ENCODE measurements at places on chromosomes 7 and 10.

DNA sequence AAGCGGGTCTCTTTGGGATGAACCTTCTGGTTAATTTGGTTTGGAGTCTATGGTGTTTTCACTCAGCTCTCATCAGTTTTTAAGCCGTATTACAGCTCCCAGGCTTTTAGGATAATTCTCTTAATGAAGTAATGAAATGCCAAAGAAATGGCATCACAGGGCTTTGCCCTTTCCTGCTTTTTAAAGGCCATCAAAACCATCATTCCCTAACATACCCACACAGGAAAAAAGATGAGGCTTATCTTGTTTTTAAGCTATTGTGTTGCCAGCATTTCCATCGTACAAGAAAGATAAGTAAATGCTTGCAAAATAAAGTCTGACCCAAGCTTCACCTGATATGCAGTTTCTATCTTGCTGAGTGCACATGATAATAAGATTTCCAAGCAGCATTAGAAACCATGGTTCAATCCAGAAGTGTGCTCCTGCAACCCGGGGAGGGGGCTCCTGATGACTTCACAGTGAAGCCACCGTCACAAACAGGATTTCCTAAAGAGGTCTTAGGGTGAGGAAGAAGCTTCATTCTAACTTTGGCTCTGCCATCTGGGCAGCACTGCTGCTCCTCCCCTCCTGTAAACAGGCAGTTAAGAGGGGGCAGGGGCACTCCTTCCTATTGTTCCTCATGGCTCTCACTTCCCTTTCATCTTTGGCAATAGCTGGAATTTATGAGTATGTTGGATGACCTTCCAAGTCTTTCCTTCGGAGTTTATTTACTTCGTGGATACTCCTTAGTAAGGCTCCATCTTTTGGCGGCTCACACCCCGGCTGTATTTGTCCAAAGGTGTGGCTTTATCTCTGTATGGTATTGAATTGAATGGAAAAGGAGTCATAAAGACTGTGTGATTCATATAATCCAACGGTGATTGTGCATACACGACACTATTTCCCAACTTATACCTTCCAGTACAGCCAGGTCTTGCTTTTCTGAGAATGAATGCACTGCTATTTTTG, 55.2 kb upstream of the FAM133B start:
- DNase-seq = no peak

DNA sequence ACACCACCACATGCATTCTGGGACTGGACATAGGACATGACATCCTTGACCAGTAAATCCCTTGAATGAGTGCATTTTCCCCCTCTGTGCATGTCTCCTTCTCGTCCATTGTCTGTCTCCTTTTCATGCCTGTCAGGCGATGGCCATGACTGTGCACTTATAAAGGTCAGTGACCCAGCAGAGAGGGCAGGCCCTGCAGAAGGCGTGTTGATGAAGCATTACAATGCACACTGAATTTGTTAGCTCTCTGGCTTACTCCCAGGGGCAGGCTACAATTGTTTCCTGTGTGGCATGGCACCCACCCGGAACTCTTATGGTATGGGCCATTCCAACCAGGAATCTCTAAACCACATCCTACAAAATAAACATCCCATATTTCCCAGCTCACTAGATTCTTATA, 71.1 kb downstream of the SAMD9 start:
- no peak for DNase-seq

GRCh38 chr10:28241741-28242399, 61.0 kb downstream of the MPP7 start:
- no peak for DNase-seq

- no peak for DNase-seq
Measured at GRCh38 chr7:55957190-55957589, 5.5 kb downstream of the MRPS17 start.

DNA sequence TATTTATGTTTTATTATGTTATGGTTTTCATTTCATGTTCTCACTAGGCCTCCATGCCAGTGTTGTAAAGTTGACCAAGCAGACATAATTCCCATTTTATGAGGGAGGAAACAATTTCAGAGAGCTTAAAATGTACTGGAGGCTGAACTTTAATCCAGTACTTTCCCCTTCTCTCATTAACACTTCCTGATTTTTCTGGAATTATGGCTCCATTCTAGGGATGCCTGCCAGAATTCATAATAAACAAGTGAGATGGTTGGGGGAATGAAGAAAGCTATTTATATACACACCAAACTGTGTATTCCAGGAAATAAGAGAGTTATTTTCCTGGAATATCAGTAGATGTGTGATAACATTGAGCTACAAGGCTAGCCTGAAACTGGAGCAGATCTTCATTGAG, 6.9 kb downstream of the TMEM236 start:
- DNase-seq = no peak

DNA sequence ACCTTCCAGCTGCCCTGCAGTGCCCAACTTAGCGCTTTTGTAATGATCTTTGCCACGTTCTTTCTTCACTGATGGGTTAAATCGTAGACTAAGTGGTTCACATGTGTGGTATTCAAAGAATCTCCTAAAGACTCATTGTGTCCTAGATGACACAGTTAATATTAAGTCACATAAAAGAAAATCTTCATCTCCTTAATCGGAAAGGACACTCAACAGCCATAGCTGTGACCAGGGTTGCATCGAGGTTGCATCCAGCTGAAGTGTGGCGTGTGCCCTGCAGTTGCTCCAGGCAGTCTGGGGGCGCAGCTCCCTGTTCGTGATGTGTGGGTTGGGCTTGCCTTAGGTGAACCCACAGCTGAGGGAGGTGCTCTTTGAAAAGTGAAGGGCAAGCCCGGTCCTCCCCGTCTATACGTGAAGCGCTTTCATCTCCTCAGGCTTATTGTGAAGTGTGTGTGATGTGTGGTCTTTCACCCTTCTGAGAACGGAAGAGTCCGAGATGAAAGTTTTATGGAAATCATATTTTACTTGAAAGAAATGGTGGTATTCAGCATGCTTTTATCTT, 122.7 kb downstream of the TRRAP start:
- no peak for DNase-seq

DNA sequence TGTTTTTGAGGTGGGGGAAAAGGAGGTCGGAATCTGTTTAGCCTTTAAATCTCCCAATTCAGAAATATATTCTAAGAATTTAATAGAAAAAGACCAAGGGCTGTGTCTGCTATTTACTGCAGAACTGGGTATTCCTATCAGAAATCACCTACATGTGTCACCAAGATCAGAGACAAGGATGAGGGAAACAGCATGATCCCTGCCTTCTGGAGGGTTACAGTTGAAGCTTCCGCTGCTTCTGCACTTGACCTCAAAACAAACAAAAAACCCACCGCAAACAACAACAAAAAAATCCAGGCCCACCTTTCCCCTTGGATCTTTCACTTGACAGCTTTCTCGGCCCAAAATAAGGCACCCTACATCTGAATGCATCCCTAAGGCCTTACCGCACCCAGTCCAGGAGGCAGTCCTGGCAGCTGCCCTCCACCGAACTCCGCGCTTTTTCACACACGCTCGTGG, 750 bp upstream of the CDK14 start:
- DNase-seq = no peak

- DNase-seq = no peak
Measured at GRCh38 chr7:116726149-116726548, 54.2 kb downstream of the MET start.

DNA sequence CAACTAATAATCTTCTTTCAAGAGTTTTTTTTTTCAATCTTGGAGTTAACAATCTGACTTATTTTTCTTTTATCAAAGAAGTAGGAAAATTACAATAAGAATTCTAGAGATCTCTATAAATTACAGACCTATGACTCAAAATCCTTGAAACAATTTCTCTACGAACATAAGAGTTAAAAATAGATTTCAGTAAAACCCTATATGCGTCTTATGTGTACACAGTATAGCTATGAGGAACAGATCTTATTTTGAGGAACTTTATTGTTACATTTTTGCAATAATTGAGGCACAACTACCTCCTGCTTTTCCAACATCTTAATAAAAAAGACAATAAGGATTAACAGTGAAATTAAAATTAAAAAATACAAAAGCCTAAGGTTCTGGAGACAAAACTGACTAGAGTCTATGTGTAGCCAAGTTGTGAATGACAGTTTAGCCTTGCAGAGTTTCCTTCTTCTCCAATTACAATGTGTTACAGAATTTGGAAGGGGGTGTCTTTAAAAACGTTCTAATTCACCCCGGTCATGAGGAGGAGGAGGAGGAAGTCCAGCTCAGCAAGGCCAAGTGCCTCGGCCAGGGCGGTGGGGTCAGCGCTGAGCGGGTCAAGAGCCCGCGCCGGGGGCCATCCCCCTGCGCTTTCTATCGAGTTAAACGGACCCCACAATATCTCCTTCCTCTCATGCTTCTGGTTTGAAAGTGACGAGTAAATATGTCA, 40.5 kb downstream of the AMZ1 start:
- DNase-seq = no peak

DNA sequence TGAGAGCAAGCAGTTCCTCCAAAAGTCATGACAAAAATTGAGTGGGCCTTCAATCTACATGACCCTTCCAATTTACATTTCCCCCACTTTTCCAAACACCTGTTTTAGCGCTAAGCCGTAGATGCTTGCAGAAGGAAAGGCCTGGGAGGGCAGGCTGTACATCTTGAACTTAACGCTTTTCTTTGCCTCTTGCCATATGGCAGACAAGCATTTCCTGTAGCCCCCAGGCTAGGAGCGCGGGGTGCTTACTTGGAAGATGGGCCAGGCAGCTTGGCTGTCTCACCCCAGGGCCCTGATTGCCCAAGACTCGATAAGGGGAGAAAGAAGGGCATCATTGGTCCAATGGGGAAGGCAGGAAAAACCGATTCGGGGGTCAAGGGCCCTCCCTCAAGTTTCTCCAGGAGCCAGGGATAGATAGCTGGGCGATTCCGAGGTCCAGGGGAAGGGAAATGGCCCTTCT, 1.8 kb downstream of the HOXA10 start:
- DNase-seq = no peak

DNA sequence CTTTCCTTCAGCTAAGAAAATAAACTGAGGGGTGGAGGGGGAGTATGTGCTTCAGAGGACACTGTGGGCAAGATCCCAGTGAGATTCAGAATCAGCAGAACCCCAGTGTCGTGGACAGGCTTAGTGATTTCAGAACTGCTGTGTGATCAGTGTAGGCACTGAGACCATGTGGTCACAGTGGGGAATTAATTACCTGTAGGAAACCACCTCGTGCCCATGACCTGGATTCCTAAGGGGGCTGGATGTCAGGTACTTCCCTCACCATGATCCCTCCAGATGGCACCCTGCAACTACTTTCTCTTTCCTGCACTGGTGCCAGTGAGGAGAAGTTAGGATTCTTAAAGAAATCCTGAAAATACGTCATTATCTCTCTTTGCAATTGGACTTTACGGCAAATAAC, 64.4 kb downstream of the HBP1 start:
- DNase-seq = no peak

GRCh38 chr7:36149694-36150452, 3.2 kb upstream of the EEPD1 start:
- no peak for DNase-seq

DNA sequence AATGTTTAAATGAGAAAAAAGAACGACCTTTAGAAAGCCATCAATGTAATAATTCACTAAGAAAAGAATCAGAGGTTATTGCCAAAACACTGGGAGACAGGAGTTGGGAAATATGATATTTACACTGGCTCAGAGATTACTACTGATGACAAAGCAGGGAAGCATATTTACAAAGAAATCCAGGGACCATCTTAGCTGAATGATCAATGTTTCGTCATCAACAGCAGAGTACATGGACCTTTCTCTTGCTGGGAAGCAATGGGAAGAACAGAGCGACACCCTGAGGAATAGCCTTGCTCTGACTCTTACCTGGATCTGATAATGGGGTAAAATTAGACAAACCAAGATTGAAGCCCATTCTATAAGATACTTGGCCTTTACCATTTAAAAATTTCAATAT, 1293.5 kb downstream of the XPNPEP1 start:
- no peak for DNase-seq

DNA sequence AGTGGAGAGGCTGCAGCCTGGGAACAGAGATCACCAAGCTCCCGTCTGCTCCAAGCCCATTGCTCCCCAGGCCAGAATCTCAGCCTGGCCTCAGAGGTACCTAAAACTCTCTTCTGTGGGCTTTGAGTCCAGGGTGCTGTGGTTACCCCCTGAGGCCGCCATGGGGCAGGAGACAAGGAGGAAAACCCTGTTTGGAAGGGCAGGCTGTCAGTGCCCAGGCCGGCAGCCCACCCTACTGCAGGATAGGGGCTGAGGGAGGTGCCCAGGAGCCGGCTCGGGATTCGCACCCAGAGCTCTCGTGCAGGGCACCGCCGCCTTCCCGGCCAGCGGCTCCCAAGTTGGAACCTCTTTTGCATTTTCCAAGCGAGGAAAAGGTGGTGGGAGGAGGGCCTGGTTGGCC, 24.5 kb downstream of the UNCX start:
- DNase-seq = no peak

DNA sequence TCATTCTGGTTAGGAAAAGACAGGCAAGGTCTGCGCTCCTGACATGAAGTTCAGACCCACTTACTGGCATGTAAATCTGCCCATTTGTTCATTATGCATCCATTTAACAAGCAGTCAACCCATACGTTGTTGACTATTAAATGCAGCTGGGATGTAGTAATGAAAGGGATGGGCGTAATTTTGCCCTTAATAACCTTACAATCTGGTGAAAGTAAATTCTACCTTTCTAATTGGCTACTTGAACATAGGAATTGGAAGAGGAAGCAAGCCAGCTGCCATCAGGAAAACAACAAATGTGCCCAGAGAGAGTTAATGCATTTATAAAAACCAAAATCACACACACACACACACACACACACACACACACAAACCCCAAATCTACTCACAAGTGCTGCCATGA, 170.2 kb upstream of the PITRM1 start:
- no peak for DNase-seq

DNA sequence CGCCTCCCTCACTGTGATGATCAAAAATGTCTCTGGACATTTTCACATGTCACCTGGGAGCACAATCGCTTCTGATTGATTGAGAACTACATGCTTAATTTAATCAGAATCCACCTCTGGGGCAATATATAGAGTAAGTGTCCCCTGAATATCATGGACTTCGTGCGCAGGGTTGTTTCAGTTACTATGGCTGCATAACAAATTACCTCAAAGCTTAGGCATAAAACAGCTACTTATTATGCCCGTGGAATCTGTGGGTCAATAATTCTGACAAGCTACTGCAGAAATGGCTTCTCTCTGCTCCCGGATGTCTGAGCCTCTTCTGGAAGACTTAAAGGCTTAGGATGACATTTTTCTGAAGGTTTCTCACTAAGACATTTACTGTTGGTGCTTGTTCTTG, 334.4 kb downstream of the GPR158 start:
- DNase-seq = no peak

GRCh38 chr7:13988731-13989125, 738 bp downstream of the ETV1 start:
- no peak for DNase-seq

GRCh38 chr7:69364813-69365643, 233.2 kb upstream of the AUTS2 start:
- no peak for DNase-seq

- no peak for DNase-seq
Measured at GRCh38 chr10:59007307-59008025, 169.0 kb upstream of the PHYHIPL start.

- DNase-seq = no peak
Measured at GRCh38 chr10:56551037-56551436, 190.0 kb upstream of the ZWINT start.

GRCh38 chr10:200405-200804, 65.2 kb downstream of the ZMYND11 start:
- DNase-seq = no peak

Data from activated naive CD4-positive, alpha-beta T cell (primary cell).